A549 treated with AZD2906 at 1 μM for 4 hours (cell line): ENCODE measurements at places on chromosomes 5 and 9. TPM values are rescaled to one million over a fixed set of nuclear protein-coding genes. Genes with fewer than 3 reads are reported as not detected.

Gene PTGES
- total RNA-seq, result 151 to 187 TPM (median 161 TPM) in 5 replicates

Gene AHRR
- total RNA-seq, result 4.4 to 5.2 TPM (median 4.8 TPM) in 5 replicates

Gene DPM2
- total RNA-seq, result 32.7 to 43.3 TPM (median 42.9 TPM) in 5 replicates

Gene OSTF1
- total RNA-seq, result 13.2 to 18.2 TPM (median 16.0 TPM) in 5 replicates

Gene RNF183
- total RNA-seq, result 0.10 to 0.19 TPM in 2 of 5 replicates, not detected in the others
